Daoy (cell line): ENCODE measurements at places on chromosomes 5 and 9. TPM values are rescaled to one million over a fixed set of nuclear protein-coding genes. Genes with fewer than 3 reads are reported as not detected.

ADAMTS16 gene
- 10.7 and 11.6 TPM in 2 replicates for total RNA-seq

DNA sequence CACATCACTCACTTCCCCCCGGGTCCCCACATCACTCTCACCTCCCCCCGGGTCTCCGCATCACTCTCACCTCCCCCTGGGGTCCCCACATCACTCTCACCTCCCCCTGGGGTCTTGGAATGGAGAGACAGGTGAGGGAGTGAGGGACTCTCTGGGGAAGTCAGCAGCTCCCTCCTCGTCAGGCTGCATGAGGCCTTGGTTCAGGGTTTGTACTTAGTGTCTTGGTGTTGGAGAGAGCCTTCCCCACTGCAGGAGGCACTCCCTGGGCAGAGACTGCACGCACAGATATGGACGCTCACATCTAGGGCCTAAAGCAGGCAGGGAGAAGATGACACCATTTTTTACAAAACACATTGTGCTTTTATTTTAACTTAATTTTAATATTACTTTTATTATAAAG is 56.5 kb upstream of the IRX4 start:
- no peak for DNase-seq

GRCh38 chr5:145520335-145520734 is 314.8 kb downstream of the PRELID2 start:
- no peak for DNase-seq

- no peak for DNase-seq
Measured at GRCh38 chr5:39970117-39970798, 545.5 kb upstream of the DAB2 start.

LCNL1 gene
- not detected in 2 replicates for total RNA-seq

SYK gene
- total RNA-seq, result 9.4 and 10.0 TPM in 2 replicates

KCNN2 gene
- 0.51 TPM in 1 of 2 replicates, not detected in the other for total RNA-seq

GRCh38 chr5:181043285-181044092 is 3.4 kb downstream of the BTNL9 start:
- peak; percentile 28 for DNase-seq

- DNase-seq, result no peak
Measured at GRCh38 chr5:108743319-108743718, 4.4 kb upstream of the FER start.

DNA sequence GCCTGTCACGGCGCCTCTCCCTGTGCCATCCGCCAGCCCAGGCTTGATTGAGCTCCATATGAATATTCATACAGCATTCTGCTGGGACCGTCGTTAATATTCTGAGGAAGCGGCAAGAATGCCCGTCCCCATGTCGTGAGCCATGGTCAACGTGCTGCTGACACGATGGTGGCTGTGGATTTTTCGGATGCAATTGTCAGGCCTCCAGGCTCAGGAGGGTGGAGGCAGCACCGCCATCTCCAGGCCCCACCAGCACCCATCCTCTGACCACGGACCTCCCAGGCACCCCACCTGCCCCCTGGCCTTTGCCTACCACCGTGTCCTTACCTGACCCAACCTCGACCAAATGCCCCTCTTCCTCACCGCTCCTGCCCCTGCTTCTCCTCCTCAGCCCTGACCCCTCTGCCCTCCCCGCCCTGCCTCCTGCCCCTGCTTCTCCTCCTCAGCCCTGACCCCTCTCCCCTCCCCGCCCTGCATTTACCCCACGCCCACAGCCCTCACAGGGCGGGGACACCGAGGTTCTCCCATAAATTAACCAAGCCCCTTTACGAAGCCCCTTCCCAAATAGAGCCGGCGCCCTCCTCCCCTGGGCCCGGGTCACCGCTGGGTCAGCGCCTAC is 9.9 kb downstream of the TMEM250 start:
- DNase-seq, result no peak

GRCh38 chr9:14006386-14007187 is 307.4 kb downstream of the NFIB start:
- no peak for DNase-seq

- DNase-seq, result no peak
Measured at GRCh38 chr9:137127301-137128157, 11.4 kb upstream of the GRIN1 start.

DNA sequence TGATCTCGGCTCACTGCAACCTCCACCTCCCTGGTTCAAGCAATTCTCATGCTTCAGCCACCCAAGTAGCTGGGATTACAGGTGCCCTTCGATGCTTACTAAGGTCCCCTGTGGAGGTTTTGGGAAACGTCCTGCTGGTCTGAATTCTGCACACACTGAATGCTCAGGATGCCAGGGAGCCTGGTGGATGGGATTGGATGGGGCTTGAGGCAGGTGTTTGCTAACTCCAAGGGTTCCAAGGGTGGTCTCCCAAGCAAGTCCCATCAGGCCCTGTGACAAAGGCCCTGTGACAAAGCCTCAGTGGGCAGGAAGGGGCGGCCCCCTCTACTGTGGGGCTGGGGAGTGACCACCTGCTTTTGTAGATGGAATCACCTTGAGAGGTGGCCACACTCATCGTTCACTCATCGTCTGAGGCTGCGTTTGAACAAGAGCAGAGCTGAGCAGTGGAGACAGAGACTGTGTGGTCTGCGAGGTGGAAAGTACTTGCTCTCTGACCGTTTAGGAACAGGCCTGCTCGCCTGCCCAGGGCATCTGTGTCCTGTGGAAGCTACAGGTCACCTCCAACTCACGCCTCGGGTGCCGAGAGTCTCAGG is 40.2 kb downstream of the MRPL36 start:
- no peak for DNase-seq

GRCh38 chr5:118967059-118967508 is 21.3 kb downstream of the DTWD2 start:
- no peak for DNase-seq

DNA sequence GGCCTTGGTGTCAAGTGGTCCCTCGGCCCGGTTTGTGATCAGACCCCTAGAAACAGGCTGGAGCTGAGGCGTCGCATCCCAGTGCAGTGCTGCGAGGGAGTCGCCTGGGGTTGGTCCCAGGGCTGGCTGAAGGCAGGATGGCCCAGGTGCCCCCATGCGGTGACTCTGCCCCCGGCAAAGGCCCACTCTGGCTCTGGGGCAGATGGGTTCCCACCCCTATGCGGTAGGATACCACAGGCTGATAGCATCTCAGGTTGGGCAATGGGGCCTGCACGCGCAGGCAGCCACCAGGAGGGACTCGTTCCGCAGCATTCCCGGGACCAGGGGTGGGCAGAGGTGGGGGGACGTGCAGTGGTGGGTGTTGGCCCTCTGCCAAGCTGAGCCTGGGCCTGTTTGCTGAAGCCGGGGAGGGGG is 86.0 kb downstream of the RXRA start:
- DNase-seq, result no peak

PLPP1 gene
- total RNA-seq, result 26.8 and 45.2 TPM in 2 replicates

- no peak for DNase-seq
Measured at GRCh38 chr5:150356575-150357294, 762 bp upstream of the TCOF1 start.

GRCh38 chr9:135716045-135716444 is 14.1 kb downstream of the KCNT1 start:
- no peak for DNase-seq

C5orf52 gene
- not detected in 2 replicates for total RNA-seq

GRCh38 chr5:145979270-145980223 is 43.2 kb downstream of the SH3RF2 start:
- no peak for DNase-seq

MPDZ gene
- 26.1 and 57.2 TPM in 2 replicates for total RNA-seq

RNF224 gene
- 0.21 TPM in 1 of 2 replicates, not detected in the other for total RNA-seq

- peak; percentile 46 for DNase-seq
Measured at GRCh38 chr5:1502046-1502736, 21.6 kb downstream of the LPCAT1 start.

DNA sequence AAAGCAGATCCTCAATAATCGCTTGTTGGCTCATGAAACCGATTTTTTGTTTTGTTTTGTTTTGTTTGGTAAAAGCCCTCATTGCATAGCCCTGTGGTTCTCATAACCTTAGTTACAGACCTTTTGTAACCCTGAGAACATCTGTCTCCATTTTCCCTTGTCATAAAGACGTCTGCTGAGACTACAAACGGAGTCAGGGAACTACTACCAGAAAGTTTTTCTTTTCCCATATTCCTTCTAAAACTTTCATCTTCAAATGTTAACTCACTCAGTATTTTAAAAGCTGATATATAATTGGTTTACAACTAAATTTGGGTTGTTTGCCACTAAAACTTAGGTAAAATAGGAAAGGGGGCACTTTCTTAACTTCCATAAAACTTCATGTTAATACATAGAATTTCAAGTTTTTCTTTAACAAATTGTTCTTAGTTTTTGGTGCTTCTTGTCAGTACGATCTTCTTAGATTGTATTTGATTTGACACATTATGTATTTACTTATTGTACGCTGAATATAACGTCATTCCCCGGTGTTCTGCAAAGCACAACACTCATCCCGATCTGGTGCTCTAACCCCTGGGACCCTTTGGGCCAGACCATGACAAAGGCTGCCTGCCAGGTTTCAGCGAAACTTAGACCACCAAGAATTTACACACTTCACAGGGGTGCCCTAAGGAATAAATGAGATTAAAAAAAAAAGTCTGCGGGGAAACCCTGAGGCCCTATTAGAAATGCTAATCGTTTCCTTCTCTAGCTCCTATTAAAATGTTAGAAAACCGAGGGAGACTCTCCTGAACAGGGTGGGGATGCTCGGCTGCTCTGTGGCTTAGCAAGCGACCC is 1.1 kb upstream of the ANP32B start:
- no peak for DNase-seq

NTRK2 gene
- total RNA-seq, result 0.29 and 0.54 TPM in 2 replicates
